ENCODE measurements at places on chromosomes 4 and X.
A peak's percentile ranks its signal among the peaks of the same experiment; 100 is the strongest.

DNA sequence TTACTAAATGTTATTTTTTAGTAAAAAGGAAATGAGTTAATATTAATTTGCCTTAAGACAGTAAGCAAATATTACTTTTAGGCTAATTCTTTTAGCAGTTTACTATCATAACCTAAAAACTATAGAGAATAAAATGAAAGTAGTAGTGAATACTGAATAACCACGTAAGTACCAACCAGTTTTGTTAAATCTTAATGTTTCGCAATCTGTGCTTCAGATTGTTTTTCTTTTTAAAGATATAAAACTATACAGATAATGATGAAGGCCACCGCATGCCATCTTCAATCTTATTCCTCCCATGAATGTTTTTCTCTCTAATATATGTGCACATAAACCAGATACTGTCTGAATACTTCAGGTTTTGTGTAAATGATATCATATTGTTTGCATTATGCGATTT is 6.0 kb downstream of the RRH start:
- DNase-seq = no peak

DNA sequence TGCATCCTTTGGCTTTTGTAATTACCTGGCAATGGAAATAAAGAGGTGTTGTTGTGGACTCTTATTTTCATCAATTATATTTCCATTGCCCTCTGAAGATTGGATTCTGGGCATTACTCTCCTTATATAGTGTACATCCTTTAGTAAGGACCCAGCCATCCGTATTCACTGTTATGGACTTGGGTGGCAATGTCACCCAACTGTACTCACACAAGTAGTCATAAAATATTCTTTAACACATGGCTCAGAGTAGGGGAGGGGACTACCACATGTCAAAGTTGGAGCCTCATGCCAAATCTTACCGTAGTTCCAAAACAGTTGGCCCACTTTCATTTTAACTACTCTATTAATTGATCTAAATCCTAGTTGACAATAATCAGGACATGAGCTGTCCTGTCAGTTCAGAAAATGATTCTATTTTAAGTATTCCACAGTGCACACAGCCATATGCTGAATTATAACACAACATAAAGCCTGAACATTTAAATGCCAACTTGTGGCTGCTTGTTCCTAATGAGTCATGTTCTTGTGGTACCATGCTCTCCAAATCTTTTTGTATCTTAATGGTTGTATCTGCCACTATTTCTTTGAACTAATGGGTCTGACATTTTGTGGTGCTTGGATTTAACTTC is 4.9 kb downstream of the FRAS1 start:
- no peak for DNase-seq

DNA sequence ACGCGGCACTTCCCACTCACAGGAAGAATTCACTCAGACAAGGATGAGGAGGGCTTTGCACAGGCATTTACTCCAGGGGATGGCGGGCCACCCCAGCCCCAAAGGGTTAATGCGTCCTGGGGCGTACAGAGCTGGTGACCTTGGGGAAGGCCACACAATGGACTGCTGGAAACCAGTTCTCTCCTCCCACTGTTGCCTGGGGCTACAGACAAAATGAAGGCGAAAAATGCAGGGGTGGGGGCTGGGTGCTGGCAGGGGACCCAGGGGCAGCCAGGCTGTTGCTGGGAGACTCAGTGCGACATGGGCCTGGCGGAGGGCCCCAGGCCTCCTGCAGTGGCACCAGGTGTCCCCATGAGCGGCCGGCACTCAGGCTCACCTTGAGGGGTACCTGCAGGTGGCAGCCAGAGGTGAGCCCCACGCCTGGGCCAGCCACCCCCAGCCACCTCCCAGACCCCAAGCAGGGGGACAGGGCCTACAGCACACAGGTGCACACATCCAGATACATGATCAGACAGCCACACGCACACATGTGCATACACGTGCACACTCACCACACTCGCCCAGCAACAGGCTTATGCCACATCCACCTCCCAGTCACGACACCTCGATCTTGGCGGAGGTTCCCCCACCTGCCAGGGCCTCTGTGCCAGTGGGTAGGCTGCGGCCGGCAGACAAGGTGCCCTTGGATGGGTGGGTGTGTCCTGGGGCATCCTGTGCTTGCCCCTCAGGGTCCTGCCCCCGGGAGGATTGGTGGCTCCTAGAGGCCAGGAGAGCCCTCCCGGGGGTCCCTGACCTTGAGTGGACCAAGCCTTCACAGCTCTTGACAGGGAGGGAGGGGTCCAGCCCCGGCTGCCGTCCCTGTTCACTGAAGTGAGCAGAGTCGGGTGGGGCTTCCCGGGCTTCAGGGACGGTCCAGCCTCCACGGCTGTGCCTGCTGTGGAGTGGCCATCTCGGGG is 13.1 kb downstream of the NAT8L start:
- DNase-seq = no peak

DNA sequence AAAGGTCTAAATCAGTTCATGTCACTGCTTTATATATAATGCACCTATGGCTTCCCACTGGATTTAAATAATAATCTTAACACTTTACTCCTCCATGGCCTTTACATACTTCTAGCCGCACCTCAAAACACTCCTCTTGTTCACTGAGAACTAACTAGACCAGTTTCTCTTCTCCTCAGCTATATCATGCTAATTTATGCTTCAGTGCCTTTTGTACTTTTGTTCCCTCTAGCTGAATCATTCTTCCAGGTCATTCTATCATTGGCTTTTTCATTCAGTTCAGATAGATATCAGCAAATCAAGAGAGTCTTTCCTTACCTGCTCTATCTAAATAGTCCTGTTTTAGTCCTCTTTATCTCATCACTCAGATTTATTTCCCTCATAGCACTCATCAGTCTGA is 64.2 kb downstream of the TET2 start:
- DNase-seq = no peak

- DNase-seq = peak; percentile 11
Measured at GRCh38 chrX:51395810-51396728, 63.4 kb downstream of the NUDT10 start.

- no peak for DNase-seq
Measured at GRCh38 chrX:39528161-39528916, 569.4 kb downstream of the BCOR start.

- DNase-seq = no peak
Measured at GRCh38 chr4:85522836-85523235, 47.9 kb downstream of the ARHGAP24 start.

DNA sequence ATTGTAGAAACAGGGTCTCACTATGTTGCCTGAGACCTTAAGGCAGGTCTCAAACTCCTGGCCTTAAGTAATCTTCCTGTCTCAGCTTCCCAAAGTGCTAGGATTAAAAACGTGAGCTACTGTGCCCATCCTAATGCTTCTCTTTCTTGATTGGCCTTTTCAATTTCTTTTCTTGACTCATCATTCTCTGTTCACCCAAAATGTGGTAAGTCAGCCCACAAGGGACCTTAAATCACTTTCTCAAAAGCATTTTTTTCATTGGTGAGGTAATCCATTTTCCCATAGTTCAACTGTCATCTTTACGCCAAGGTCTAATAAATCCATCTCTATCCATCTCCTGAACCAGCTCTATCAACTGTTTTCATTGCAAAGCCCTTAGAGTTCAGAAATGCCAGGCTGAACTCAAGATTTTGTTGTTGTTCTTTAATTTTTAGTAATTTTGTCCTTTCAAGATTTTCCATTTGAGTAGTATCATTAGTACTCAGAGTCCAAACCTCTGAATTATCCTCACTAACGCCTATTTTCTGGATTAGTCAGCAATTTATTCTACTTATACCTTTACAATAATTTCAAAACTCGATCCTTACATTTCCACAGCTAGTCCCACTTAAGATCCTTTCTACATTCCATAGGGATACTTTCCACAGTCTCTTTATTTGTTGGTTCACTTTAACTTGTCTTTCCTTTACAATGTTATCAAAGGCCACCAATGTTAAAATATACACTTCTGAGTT is 528.6 kb downstream of the IL15 start:
- no peak for DNase-seq

DNA sequence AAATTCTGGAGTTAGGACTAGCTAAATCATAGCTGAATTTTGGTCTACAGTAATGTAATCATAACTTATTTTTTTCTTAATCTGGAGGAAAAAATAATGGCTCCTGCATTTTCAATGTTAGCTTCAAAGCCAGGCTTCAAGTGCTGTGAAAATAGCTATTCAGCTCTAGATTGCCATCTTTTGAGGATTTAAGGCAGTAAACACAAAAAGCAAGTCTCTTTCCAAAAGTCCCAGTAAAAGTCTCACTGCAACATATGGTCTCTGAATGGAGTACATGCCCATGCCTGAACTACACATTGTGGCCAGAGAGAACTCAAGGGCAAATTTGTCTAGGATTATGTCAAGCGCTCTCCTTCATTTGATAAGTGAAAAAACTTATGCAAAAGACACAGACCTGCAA is 720.9 kb downstream of the FSTL5 start:
- no peak for DNase-seq

DNA sequence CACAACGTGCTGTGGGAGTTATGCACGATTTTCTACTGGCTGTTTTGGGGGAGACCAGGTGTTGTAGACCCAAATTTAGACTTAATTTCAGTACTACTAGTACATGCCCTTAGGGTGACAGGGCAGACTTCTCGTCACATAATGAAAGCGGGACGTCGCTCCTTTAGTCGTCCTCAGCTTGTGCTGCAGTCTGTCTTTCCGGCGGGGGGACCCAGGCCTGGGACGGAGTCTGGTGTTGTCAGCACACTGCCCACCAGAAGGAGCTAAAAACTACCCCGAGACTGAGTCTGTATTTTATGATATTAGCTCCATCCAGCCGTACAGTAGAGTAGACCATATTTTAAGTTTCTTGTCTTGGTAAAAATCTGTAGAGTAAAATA is 35.5 kb downstream of the NOP14 start:
- no peak for DNase-seq

DNA sequence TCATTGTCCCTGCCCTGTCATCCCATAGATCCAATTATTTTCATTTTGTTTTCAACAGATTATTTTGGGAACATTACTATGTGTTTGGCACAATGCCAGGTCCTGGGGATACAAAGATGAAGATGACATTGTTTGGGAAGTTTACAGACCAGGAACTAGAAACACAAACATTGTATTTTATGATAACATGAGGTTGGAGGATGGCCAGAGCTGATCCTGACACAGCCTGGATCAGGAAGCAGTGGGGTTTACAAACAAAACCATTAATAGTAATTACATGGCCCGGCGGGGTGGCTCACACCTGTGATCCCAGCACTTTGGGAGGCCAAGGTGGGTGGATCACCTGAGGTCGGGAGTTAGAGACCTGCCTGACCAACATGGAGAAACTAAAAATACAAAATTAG is 29.9 kb downstream of the CLRN2 start:
- DNase-seq = no peak

DNA sequence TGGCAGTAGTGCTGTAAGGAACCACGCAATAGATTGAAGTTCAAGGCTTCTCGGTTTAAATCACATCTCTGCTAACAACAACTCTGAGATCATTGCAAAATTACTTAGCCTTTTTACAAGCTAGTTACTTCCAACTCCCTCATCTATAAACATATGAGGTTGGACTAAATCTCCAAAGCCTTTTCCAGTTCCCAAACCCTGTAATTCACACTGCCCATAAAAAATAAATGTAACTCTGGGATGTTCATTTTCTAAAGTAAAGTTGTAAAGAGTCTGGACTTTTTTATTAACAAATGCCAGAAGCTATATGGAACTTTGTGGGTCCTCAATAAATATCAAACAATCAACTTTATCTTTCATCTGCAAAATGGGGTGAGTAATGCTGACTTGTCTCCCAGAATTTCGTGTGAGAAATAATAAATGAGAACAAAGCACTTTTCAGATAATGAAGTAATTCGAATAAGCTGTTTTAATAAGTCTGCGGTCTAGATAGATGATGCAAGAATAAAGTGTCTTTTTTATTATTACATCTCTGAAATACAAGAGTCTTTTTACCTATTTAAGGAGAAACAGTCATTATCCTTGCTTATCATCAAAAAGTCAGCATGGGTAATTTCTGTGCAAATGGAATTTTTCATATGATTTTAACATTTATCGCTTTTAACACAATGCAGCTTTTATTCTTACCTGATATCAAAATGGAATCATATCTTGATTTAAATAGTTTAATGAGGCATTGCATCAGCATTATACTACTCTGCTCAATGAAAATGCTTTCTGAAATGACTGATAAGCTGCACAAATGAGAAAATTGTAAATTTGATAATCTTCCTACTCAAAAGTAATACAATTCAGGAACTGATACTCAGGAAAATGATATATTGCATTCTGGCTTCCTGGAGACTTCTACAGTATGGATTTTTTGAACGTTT is 252.6 kb downstream of the BANK1 start:
- DNase-seq = no peak

DNA sequence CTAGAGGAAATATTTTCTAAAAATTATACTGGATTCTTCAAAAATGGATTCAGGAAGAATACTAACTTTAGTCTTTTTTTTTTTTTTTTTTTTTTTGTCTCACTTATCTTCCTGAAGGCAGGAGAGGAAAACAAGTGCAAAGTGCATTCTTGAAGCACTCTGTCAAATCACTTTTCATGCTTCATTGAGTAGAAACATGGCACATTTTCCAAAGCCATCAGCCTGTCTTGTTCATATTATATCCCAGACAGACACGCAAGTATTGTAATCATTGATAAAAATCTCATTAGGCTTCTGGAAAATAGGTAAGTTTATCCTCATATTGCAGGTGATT is 1.2 kb downstream of the BBS12 start:
- DNase-seq = no peak

DNA sequence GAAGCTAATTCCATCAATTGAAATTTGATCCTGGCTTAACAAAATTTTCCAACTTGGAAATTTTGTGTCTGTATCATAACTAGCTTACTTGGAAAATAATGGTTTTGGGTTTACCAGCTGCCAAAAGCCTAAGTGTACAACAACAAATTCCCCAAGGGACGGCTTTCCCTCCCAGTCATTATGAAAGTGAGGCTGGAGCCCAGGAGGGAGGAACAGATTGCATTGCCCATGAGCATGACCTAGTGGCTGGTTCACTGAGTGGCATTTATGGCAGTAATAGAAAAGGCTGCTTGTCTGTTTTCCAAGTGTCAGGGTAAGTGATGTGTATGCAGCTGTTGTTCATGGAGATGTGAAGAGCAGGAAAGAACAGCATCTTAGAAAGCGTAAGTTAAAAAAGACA is 70.8 kb upstream of the HHIP start:
- no peak for DNase-seq

GRCh38 chr4:40940317-40940741 is 190.6 kb downstream of the NSUN7 start:
- no peak for DNase-seq

GRCh38 chrX:55109306-55109705 is 20.5 kb downstream of the PAGE2 start:
- DNase-seq = no peak

GRCh38 chrX:36581030-36581429 is 427.1 kb upstream of the FAM47C start:
- DNase-seq = no peak

- no peak for DNase-seq
Measured at GRCh38 chrX:22121161-22121560, 89.0 kb downstream of the PHEX start.

- DNase-seq = no peak
Measured at GRCh38 chrX:16491461-16491860, 158.5 kb upstream of the S100G start.

DNA sequence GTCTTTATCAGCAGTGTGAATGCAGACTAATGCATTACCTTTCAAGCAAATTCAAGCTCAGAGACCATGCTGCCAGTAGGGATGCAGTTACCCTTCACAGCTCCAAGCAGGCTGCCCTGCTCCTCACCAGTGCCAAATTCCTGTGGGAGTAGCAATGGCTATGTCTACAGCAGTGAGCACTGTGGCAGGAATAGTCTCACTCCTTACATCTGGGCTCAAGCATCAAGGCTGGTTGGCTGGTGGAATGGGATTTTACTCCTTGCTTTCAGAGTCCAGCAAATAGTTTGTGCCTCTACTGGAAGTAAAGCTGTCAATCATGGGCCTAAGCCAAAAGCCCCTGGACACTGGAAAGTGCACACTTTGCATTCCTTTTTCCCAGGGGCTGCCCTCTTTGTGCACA is 1030.8 kb downstream of the SH3BGRL start:
- DNase-seq = no peak
